Kidney (tissue), 22 donors: ENCODE measurements at places on chromosomes 6 and 20. TPM values are rescaled to one million over a fixed set of nuclear protein-coding genes. Genes with fewer than 3 reads are reported as not detected.

DNA sequence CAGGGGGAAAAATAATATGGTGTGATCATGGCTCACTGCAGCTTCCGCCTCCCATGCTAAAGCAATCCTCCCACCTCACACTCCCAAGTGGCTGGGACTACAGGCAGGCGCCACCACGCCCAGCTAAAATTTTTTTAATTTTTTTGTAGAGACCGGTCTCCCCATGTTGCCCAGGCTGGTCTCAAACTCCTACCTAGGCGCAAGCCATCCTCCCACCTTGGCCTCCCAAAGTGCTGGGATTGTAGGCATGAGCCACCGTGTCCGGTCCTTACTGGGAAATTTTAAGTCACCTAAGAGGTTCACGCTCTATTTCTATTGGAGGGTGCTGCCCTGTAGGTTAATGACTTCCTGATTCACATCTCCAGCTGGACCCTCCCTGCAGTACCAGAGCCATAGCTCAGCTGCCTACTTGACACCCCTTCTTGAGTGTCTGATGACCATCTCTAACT, 626 bp upstream of the CDK5RAP1 start:
- DNase-seq = no peak

DNA sequence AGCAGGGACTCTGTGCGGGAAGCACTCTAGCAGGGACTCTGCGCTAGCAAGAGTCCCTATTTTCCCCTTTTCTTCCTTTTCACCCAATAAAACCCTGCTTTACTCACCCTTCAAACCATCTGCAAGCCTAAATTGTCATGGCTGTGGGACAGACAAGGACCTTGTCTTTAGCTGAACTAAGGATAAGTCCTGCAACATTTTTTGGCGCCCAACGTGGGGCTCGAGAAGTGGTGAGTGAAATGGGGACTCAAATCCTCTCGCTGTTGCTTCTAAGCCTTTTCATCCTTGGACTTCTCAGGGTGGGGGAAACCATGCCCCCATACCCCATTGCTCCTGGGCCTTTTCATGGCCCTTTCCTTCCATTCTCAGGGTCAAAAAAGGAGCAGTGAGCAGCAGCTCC, 46.4 kb downstream of the IMPG1 start:
- no peak for DNase-seq

The TMEM244 gene
- total RNA-seq = not detected

The RIPOR2 gene
- total RNA-seq = 24.2 TPM

- no peak for DNase-seq
Measured at GRCh38 chr20:12276011-12276673, 358.4 kb downstream of the BTBD3 start.

DNA sequence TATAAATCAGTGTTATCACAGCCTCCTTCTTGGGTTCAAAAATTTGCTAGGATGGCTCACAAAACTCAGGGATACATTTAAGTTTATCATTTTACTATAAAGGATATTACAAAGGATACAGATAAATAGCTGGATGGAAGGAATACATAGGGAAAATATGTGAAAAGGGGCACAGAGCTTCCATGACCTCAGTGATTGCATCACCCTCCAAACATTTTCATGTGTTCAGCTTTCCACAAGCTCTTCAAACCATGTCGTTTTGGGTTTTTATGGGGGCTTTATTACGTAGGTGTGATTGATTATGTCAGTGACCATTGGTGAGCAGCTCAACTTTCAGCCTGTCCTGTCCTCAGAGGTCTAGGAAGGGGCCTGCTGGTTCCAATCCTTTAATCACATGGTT, 68.0 kb downstream of the CYB5R4 start:
- no peak for DNase-seq

GRCh38 chr6:43970913-43971775, 156.1 kb downstream of the MRPL14 start:
- DNase-seq = no peak
